ENCODE measurements at places on chromosomes 16 and 17. TPM values are rescaled to one million over a fixed set of nuclear protein-coding genes. Genes with fewer than 3 reads are reported as not detected.

ADAT1 gene
- 17.5 TPM for total RNA-seq

MYH4 gene
- total RNA-seq: not detected

CHST4 gene
- total RNA-seq: 4.4 TPM

SEZ6 gene
- 0.20 TPM for total RNA-seq

SLC52A1 gene
- total RNA-seq: 0.07 TPM

AANAT gene
- not detected for total RNA-seq

FA2H gene
- total RNA-seq: 2.1 TPM

GAS7 gene
- total RNA-seq: 8.2 TPM

USB1 gene
- 162 TPM for total RNA-seq

PRCD gene
- total RNA-seq: 1.9 TPM

GRCh38 chr17:21286066-21286770, 1.7 kb downstream of the MAP2K3 start:
- peaks cover 13% of the 10 kb centered on the region for H3K4me1 ChIP-seq
- H3K4me3 ChIP-seq: peak overlapping the region; percentile 98
- H3K36me3 ChIP-seq: no peaks in the 10 kb centered on the region

DNA sequence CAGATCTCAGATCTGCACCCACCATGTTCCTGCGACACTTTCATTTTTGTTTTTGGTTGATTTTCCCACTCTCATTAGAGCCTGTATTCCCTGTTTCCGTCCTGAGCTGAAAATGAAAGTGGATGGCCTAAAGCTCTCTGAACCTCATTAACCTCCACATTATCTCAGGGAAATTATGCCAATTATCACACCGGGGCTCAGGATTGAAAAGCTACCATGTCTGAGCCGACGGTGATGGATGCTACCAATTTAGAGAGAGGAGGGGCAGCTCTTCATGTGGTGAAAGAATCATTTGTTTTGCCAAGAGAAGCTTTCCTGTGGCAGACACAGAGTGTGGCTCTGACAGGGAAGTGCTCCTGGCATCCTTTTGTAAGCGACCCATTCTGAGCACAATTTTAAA, 410.4 kb upstream of the CDH11 start:
- no peaks in the 10 kb centered on the region for H3K27me3 ChIP-seq
- no peaks in the 10 kb centered on the region for H3K4me1 ChIP-seq
- no peaks in the 10 kb centered on the region for H3K36me3 ChIP-seq
- no peak for DNase-seq

DNA sequence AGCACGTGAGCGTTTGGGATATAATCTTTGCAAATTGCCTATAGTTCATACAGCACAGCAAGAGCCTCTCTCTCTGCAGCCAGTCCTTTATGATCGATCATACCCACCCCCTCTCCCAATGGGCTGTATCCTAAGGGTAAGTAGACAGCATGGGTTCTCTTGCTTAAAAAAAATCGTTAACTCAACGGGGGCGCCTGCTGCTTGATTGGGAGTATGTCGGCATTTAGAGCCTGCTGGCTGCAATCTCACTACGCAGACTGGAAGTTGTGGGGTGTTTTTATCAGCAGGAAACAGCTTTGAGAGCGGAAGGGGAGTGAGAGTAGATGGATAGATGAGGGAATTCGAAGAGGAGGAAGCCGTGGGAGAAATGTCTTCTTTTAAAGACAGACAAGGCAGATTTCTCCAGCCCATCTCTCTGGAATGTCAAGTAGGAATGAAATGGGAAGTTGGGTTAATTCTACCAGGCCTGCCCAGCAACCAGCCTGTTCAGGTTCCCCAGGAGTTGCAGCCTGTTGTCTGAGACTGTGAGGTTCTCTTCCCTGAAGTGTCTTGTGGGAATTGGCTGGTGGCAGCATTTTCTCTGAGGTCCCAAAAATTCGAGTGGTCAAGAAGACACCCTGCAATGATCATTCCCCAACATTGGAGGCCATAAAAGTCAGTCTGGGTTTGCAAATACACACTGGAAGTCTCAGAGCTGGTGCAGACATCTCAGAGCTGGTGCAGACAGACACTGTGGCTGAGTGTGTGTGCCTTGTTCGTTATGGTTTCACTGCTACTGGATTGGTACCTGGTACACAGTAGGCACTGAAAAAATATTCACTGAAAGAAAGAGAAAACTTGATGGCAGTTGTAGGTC, 65.6 kb downstream of the PRKCB start:
- no peaks in the 10 kb centered on the region for H3K36me3 ChIP-seq
- H3K27me3 ChIP-seq: no peaks in the 10 kb centered on the region
- peak; percentile 65 for DNase-seq
- no peaks in the 10 kb centered on the region for H3K4me1 ChIP-seq

DNA sequence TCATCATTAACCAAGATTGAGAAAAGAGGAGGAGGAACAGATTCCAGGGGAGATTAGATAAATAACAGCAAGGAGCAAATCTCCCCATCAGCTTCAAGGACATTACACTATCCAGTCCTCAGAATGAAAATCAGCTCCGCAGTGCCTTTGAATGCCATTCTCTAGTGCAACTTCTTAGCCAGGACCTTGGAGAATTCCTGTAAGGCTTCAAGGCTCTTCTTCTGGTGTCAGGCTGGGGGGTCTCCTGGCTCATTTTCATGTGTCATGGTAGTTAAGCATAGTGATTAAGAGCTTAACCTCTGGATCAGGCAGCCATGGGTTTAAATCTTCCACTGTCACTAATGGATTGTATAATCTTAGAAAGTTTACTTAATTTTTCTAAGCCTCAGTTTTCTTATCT, 137.3 kb upstream of the CCL2 start:
- H3K27me3 ChIP-seq: no peaks in the 10 kb centered on the region
- peaks cover 3% of the 10 kb centered on the region for H3K4me1 ChIP-seq
- no peaks in the 10 kb centered on the region for H3K36me3 ChIP-seq
- peak; percentile 60 for DNase-seq
- H3K27ac ChIP-seq: no peak overlapping the region

DNA sequence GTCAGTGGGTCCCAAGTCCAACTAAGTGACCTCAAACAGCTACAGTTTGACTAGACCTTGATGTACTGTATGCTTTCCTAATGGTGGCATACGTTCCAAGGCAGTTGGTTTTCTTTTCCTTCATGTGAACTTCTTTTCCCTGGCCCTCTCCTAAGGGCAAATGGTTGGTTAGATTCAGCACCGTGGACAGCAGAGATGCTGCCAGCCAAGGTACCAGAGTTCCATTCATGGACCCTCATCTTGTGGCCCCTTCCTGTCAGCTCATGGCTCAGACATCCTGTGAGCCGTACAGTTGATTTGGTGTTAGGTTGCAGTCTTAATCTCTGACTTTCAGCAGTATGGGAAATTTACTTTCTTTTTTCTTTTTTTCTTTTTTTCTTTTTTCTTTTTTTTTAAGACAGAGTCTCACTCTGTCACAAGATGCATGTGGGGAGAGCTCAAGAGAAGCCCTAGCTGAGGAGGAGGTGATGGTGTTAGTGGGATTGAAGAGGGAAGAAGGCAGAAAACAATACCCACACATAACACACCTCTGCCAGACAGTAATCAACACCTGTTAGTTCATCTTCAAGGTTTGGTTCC, 122.4 kb downstream of the USP31 start:
- H3K27ac ChIP-seq: no peak overlapping the region
- DNase-seq: peak; percentile 88
- no peaks in the 10 kb centered on the region for H3K36me3 ChIP-seq
- no peaks in the 10 kb centered on the region for H3K4me1 ChIP-seq

DNA sequence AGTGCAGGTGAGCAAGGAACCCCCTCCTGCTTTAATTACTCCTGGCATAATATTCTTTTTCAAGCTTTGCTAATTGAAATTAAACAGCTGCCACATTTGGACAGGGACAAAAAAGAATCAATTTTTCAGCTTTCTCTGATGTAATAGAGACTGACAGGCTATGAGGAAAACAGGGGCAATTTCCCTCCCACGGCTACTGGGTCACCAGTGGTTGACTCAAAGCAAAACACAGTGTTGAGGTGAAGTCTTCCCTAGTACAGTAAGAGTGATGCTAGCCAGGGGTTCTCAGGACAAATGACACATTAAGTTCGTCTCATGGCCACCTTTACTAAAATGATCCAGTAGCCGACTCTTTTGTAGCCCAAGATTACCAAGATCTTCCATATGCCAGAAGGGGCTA, 38.6 kb upstream of the PMFBP1 start:
- no peaks in the 10 kb centered on the region for H3K36me3 ChIP-seq
- H3K4me3 ChIP-seq: peak overlapping the region; percentile 27
- H3K27ac ChIP-seq: no peak overlapping the region
- no peak for DNase-seq

DNA sequence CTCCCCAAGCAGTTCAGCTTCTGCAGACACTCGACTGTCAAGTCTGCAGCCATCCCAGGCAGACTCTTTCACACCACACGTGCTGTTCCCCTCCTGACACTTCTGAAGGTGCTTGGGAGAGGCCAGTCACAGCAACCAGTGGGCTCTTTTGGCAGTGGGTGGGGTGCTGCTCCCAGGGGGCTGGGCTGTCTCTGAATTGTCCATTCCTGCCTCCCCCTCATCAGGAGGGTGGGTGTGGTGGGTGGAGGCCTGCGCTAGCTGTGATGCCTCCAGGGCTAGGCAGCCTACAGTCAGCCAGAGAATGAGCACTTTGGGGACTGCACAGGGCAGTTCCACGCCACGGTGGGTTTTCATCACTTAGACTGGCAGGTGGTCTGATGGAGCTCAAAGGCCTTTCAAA, 10.3 kb downstream of the STARD3 start:
- H3K4me3 ChIP-seq: no peak overlapping the region
- H3K36me3 ChIP-seq: no peaks in the 10 kb centered on the region
- no peak for DNase-seq
- H3K4me1 ChIP-seq: peaks cover 11% of the 10 kb centered on the region
- no peak overlapping the region for H3K27ac ChIP-seq

DNA sequence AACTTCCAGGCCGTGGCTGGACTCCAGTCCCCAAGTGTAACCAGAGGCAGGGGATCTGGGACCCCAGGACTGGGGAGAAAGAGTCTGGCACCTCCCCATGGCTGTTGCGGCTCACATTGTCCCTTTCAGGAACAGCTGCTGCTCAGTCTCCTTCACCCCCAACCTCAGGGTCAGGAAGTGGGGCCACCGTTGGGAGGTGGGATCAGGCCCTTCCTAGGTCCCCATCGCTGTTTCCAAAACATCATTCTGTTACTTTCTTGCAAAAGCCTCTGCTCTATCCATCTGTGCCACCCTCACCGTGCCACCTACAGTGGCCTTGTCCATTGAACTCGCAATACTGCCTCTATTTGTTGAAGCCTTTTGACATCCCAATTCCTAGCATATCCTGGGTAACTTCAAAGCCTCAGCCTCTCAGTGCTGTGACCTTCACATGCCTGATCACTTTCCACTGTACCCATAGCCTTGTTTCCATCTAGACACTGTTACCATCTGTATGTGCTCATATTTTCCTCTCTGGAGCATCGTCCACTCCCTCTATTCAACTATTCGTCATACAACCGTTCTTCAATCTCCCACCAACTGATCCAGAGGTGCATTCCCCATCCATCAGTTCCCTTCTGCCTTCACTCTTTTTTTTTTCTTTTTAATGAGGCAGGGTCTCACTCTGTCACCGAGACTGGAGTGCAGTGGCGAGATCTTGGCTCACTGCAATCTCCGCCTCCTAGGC, 15.0 kb upstream of the SRCIN1 start:
- H3K4me1 ChIP-seq: no peaks in the 10 kb centered on the region
- H3K4me3 ChIP-seq: no peak overlapping the region
- H3K27ac ChIP-seq: no peak overlapping the region
- H3K36me3 ChIP-seq: no peaks in the 10 kb centered on the region

DNA sequence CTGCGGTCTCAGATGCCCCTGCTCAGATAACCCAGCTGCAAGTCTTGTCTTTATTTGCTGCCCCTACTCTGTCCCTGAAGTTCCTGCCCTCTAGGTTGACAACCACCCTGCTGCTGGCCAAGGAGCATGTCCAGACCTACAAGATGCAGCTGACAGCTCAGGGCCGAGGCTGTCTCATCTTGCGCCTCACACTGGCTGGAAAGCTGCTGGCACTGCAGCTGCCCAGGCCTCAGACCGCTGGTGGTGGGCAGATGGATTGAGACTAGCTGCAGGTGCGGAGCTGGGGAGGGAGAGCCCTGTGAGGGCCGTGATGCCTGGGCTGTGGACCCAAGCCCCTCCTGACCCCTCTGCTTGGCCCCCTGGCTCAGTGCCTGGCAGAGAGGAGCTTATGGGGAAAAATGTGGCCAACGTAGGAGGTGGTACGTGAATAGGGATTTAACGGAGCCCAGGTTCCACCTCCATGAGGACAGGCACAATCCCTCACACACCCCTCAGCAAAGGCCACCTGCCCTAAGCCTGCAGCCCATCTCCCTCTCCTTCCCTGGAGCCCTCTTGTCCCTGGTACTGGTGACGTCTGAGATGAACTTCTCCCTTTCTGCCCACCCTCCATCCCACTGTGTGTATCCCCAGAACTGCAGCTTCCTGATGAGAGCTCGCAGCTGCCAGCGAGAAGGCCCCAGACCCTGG, 8.3 kb upstream of the GALK1 start:
- H3K36me3 ChIP-seq: peaks cover 22% of the 10 kb centered on the region
- no peak overlapping the region for H3K27ac ChIP-seq
- DNase-seq: no peak
- no peaks in the 10 kb centered on the region for H3K4me1 ChIP-seq
- H3K4me3 ChIP-seq: no peak overlapping the region

DNA sequence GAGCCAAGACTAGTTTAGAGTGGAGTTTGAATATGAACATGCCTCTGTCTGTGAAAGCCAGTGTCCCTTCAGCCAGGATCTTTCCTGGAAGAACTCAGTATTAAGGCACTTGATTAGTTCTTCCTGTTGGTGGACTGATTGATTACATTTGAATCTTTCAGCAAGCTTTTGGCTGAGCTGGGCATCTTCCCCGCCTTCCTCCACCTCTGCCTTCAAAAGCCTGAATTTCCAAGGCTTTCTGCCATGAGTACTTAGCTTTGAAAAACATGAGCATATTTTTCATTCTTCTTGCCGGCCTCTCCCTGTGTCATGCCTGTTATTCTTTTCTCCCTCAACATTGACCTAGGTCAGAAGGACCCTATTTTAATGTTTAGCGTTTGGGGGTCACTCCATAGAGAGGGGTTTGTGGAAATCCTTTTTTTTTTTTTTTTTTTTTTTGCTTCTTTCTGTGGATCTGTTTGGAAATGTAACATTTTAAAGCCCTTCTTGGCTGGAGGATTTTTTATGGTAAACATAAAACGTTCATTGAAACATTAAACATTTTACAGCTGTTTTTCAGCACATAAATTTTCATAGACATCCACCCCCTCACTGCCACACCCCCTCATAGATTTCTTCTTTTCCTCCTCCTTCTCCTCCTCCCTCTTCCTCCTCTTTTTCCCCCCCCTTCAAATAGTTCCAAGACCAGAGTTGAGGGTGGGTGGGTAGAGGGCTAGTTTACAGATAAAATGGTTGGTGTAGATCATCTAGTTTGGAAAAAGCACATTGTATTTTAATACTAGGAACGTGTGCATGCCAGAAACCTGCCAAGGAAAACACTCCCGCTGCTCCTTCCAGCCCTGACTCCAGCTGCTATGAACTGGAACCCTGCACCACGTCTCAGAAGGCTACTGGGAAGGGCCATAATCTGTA, 645.9 kb downstream of the WWOX start:
- no peak overlapping the region for H3K27ac ChIP-seq
- no peaks in the 10 kb centered on the region for H3K4me1 ChIP-seq
- no peaks in the 10 kb centered on the region for H3K27me3 ChIP-seq
- DNase-seq: no peak
- no peaks in the 10 kb centered on the region for H3K36me3 ChIP-seq

- H3K27ac ChIP-seq: no peak overlapping the region
- H3K27me3 ChIP-seq: no peaks in the 10 kb centered on the region
- no peaks in the 10 kb centered on the region for H3K36me3 ChIP-seq
Observed at GRCh38 chr16:69830534-69831211, 68.5 kb downstream of the WWP2 start.
